ENCODE measurements at places on chromosomes 2 and 18. TPM values are rescaled to one million over a fixed set of nuclear protein-coding genes. Genes with fewer than 3 reads are reported as not detected.

SERPINB10 gene
- total RNA-seq = not detected

- DNase-seq = no peak
These were observed 111.7 kb downstream of the BCL11A start for GRCh38 chr2:60441800-60442199.

DNA sequence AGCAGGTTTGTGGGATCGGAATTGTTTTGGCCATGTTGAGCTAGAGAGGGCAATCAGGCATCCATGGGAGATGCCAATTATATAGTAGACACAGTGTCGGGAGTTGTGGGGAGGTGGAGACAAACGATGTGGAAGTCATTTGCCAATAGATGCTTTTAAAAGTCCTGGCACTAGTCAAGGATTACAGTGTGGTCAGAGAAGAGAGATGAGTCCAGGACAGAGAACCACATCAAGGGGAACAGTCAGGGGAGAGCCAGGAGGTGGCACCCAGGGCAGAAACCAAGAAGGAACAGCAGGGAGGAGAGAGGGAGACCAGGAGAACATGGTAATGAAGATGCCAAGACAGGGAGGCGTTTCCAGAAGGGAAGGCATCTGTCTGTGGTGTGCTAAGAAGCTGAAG, 81.2 kb downstream of the ARL4C start:
- DNase-seq = no peak

DNA sequence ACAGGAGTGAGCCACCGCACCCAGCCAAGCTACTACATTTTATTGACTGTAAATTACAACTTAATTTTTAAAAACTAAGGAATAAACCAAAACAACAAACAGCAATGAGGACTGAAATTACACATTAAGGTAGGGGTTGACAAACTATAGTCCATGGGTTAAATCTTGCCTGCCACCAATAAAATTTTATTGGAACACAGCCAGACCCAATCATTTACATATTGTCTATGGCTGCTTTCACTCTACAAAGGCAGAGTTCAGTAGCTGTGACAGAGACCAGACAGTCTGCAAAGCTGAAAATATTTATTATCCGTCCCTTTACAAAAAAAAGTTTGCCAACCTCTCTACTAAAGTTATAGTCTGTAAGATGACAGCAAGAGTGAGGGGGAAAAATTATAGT, 24.3 kb upstream of the UGP2 start:
- DNase-seq = no peak

DNA sequence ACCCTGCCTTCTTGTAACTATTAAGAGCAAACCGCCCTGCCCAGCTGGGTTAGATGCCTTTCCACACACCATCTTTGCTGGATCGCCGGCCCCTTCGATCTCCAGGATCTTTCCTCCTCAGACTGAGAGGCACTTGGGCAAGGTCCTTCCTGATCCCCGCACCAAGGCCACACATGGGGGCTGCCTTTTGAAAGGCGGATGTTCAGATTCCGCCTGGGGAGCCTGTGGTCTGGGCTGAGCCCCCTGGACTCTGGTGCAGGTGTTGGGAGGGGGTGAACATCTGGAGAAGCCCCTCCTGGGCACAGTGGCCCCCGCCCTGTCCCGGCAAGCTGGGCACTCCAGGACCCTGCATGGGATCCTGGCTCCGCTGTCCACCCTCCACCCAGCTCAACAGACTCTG, 135.4 kb upstream of the HDAC4 start:
- no peak for DNase-seq

- DNase-seq = no peak
These were observed 54.4 kb downstream of the DOK6 start for GRCh38 chr18:69455125-69455524.
